ENCODE measurements at places on chromosomes 2 and 18. TPM values are rescaled to one million over a fixed set of nuclear protein-coding genes. Genes with fewer than 3 reads are reported as not detected.

GRCh38 chr2:3317871-3318590, 59.6 kb downstream of the EIPR1 start:
- DNase-seq = no peak

DNA sequence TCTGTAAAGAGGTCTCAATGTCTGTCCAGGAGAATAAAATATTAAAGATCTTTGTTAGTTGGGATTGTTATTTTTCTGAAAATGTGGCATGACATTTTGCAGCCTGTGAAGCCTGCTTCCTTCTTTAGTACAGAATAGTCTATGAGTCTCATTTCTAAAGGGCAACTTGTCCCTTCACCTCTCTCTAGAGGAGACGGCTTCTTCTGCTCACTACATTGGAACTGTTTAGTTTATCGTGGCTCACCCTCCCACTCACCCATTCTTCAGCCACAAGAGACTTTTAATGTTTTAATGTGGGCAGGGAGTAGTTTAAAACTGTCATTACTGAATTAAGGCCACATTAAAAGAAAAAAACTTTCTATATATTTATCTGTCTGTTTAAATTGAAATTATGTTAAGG, 161.0 kb downstream of the BARD1 start:
- DNase-seq = no peak

DNA sequence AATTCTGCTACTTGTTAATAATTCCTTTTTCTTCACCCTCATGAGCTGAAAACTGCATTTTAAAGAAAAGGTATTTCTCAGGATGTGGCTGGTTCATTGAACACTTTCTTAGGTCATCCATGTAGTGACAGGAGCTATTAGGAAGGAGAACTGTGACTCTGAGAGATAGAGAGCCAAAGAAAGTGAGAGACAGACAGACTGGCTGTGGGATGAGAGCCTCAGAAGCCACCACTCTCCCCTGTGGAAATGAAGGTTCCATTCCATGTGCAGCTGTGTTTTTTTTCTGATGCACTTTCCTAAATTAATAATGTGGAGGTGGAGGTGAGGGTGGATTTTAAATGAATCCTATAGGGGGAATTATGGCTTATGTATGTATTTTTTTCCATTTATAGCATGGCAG, 113.3 kb downstream of the FAM210A start:
- no peak for DNase-seq

ZC3H8 gene
- 15.7 TPM for total RNA-seq

GRCh38 chr2:209610631-209611030, 161.0 kb upstream of the UNC80 start:
- DNase-seq = no peak

MDH1B gene
- total RNA-seq = 0.34 TPM

GRCh38 chr2:186919296-186919695, 70.3 kb upstream of the ZSWIM2 start:
- no peak for DNase-seq

DNA sequence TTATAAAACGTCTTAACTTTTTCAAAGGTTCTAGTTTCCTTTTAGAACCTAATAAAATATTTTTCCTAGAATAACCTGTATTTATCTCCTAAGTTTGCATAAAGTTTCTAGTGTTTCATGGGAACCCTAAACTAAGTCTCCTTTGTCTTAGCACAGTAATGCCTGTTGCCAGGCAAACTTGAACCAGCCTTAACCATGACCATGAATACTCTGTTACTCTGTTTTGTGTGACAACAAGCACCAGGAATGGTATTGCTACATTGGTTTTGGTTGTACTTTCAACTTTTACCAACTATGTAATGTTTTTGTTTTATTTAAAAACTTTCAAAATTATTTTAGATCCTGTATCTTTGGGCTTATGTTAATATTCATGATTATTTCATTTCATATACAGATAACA, 137.6 kb downstream of the CERS6 start:
- no peak for DNase-seq

KHK gene
- total RNA-seq = 13.1 TPM

GRCh38 chr2:70724366-70724765, 43.6 kb downstream of the ADD2 start:
- DNase-seq = no peak

- no peak for DNase-seq
These were observed 6.7 kb downstream of the ERMN start for GRCh38 chr2:157318884-157319283.

All from activated naive CD8-positive, alpha-beta T cell treated with anti-CD3 and anti-CD28 coated beads, Interleukin-2, amount 10 ng/mL, durations not matched to agents 7 days and 5 days (primary cell).